ENCODE measurements at places on chromosomes 6 and 20.

DNA sequence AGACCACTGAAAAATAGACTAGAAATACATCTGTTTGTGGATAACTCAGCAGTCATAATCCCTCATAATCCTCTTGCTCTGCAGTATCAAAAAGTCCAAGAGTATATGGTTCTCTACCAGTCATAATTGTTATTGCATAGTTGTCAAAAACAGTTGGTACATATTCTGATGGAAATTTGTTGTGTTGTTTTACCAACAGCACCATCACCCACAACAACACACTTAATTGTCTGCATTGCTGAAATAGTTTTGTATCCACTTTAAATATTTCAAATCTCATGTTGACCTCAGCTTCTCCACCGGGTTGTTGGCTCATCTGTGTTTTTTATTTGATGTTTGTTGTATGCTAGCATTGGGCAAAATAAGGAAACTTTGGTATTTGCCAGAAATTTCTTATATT is 39.4 kb downstream of the ITCH start:
- DNase-seq, result no peak

DNA sequence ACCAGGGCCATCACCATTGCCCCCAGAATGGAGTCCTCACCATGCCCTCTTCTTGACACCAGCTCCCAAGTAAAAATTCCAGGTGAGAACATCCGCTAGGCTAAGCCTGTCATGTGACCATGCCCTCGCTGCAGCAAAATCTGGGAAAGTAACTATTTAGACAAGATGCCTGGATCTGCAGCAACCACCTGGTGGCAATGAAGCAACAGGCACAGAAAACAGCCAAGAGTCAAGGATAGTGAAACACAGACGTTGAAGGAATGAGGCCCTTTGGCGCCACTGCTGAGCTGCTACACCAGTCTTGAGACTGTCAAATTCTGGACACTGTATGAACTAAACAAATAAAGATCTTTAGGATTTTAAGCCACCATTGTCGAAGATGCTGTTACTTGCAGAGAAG is 30.1 kb upstream of the TGM6 start:
- DNase-seq, result no peak

- no peak for DNase-seq
Observed at GRCh38 chr6:76792394-76792793, 670.9 kb downstream of the HTR1B start.

DNA sequence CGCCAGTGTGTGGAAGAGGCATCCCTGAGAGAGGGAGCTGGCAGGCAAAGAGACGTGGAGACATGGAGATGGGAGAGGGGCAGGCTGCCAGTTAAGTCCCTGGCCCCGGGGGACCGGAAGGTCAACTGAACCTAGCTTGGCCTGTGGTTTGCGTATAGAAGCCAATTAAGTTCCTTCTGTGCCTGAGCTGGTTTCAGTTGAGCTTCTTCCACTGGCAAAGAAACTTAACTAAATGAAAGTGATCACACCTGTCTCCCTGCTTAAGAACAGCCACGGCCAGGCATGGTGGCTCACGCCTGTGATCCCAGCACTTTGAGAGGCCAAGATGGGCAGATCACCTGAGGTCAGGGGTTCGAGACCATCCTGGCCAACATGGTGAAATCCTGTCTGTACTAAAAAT is 26.7 kb upstream of the NNAT start:
- no peak for DNase-seq

- no peak for DNase-seq
Observed at GRCh38 chr6:34468378-34468892, 2.6 kb downstream of the PACSIN1 start.

- DNase-seq, result no peak
Observed at GRCh38 chr6:115220551-115221159, 840.0 kb downstream of the FRK start.

DNA sequence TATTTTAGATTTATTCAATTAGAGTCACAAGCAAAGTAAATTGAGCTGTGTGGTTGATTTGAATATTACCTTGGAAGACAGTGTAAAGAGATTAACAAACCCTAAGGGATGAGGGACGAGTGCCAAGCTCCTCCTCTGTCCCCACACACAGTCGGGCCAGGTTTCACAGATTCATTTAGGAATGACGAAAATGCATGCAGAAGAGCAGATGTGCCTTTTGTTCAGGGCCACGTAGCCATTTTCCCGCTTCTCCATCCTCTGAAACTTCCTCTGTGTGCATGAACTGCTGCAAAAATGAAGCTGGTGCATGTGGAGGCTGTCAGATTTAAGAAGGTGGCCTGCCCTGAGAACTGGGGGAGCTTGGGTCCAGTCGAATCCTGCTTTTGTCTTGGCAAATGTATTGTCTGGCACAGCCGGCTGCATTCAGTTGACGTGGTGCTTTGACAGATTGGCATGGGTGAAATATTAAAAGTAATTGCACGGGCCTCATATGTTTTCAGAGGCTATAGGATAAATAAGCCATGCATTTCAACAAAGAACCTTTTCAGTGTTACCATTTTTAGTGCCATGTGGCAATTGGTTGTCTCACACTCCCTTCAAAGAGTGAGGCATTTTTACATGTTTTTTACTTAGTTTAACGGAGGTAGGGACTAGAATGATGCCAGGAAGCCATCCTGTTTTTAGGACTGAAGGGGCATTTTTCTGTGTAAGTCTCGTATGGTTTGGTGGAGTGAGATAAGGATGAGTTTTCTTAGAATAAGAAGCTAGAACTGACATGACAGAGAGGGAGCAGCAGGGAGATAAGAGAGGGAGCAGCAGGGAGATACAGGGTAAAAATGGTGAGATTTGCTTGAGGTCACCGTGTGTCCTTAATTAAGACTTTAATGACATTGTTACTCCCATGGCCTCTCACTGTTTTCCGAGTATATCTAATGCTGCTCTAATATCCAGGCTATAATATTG is 361.1 kb downstream of the NRN1 start:
- DNase-seq, result no peak

DNA sequence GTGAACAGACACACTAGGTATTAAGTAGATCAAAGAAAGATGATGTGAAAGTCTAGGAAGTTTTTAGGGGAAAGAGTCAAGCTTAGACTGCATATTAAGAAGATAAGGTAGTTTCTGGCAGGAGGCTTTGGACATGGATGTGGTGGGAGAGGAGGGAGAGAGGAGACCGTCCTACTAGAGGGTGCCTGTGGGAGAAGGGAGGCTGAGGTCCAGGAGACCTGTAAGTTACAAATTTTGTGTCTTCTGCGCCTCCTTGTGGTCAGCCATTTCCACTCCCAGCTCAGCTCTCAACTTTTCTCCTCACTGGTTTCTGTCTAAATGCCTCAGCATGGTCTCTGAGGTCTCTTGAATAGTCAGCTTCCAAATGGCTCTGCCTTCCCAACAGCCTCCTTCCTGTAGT is 193.5 kb downstream of the UNC5CL start:
- DNase-seq, result peak; percentile 68

GRCh38 chr20:50470264-50470858 is 39.8 kb upstream of the PTPN1 start:
- no peak for DNase-seq

DNA sequence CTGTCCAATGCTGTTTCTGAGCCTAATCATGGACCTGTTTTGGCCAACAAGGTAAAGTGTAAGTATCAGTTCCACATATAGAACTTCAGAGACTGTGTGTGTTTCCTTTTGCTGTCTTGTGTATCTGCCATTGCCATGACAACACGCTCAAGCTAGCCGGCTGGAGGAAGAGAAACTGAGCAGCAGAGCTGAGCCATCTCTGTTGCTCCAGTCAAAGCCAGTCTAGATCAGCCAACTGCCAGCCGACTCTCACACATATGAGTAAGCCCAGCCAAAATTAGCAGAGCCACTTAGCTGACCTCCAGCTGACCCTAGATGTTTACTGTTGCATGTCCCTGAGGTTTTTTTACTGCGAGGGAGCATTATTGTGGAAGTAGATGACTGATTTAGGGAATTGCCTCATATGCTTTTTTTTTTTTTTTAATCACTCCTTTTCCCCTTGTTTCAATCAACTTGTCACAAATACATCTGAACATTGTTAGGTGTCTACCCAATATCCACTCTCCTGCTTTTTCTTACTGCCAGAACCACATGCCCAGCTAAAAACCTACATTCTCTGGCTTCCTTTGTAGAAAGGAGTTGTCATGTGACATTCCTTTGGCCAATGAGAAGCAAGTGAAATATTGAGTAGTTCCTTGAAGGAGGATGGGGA is 304.3 kb upstream of the SUPT3H start:
- DNase-seq, result no peak

GRCh38 chr6:52136934-52137467 is 49.2 kb upstream of the IL17A start:
- DNase-seq, result no peak

DNA sequence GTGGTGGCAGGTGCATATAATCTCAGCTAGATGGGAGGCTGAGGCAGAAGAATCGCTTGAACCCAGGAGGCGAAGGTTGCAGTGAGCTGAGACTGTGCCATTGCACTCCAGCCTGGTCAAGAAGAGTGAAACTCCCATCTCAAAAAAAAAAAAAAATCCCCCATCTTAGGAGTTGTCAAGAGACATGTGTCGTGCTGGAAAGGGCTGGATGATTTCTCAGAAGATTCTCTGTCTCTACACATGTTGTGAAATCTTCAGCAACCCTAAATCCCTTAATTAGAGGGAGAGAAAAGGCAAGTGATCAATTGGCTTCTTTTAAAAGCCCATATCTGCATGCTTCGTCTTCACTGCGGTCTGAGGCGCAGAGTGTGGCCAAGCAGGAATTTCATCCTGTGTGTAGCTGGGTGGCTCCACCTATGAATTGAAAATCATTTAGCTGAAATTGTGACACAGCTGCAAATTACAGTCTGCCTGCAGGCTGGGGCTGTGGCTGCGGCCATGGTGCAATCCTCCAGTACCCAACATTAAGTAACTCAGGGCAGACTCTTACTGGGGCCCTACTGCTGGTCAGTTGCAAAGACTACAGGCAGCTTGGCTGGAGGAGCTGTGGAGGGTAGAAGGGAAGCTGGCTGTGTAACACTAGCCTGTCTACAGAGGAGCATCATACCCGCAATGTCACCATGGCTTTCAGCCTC is 3.2 kb upstream of the TGM3 start:
- no peak for DNase-seq

DNA sequence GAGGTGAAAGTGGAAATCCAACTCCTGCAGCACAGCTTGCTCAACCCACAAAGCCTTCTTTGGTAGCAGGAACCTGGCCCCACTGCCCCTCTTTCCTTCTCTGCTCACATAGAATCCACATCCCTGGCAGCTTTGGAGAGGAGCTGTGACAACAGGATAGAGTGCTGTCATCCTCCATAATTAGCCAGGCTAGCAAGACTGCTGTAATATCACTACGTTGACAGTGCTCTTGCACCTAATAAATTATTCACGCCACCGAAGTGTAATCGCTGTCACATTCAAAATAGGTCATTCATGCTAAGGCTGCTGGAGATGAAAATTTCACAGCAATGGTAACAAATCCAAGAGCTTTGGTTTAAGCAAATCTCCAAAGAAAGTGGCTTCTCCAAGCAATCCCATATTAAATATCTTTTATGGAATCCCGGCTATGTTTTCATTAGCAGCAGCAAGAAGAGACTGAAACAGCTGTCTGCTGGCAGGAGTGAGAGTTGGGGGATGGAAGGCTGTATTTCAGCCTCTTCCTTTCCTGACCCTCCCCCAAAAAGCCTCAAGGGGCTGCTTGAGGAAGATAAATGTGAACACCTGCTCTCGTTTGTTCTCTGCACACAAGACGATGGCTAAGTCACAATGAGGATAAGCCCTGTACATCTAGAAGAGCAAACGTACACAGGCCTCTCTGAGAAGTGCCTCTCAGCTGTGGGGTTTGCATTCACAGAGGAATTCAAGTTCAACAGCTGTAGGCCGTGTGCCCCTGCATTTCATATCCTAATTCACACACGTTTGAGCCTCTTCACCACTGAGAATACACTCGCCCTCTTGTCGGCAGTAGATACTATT is 16.5 kb downstream of the RIPOR2 start:
- peak; percentile 98 for DNase-seq

GRCh38 chr6:12137480-12137879 is 125.4 kb downstream of the HIVEP1 start:
- DNase-seq, result no peak

DNA sequence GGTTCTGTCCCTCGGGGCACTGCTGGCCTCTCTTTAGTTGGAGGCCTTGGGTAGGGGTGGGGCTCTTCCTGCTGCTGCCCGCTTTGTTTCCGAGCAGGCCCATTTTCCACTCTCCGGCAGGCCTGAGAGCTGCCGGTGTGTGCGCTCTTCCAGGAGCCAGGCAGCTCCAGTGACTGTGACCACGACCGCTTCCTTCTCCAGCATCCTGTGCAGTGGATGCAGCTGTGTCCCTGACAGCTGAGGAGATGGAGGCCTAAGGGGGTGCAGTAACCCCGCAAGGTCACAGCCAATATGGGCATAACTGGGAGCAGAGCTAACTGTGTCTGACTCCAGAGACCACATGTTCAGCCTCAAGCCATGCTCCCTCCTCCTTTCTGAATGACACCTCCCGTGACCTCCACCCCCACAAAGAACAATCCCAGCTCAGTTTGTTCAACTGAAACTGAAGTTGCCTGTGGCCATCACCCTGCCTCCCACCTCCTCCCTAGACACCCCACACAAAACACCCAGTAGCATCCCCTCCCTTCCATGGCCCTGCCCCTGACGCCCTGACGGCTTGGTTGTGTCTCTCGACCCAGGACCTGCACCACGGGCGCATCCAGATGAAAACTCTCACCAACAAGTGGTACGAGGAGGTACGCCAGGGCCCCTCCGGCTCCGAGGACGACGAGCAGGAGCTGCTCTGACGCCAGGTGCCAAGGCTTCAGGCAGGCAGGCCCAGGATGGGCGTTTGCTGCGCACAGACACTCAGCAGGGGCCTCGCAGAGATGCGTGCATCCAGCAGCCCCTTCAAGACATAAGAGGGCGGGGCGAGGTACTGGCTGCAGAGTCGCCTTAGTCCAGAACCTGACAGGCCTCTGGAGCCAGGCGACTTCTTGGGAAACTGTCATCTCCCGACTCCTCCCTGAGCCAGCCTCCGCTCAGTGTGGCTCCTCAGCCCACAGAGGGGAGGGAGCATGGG is 27.8 kb downstream of the SPATA2 start:
- no peak for DNase-seq

DNA sequence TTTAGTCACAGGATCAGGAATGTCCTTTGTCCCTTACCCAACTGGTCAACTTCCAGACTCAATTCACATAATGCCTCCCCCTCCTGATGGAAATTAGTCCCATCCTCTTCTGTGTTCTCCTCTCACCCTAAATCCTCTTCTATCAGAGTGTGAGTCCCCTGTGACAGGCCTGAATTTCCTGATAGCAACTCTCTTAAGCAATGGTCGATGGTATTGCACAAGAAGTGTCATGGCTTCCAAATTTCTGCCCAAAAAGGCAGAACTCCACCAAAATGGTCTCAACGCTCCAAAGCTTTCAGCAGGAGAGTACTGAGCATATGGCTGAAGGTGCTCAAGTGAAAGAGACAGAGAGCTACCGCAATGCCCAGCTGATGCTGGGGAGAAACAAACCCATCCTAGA is 2.4 kb downstream of the PREP start:
- no peak for DNase-seq

GRCh38 chr20:19729672-19730071 is 28.4 kb upstream of the RIN2 start:
- DNase-seq, result no peak

DNA sequence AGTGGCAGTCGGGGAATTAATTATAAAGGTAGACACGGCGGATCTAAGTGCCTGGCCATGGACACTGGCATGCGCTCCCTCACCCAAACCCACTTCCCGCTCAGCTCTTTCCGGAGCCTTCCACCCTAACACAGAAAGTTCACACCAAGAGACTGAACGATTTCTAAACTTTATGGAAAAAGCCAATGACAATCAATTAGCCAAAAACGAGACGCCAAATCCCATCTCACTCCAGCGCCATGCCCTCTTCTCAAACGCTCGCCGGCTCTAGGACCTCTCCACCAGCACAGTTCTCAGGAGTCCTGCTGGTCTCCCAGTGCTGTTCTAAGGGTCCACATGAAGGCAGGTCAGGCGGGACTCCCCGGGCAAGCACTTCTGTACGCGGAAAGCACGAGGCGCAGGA is 641 bp downstream of the SF3B5 start:
- no peak for DNase-seq

All from NCI-H510A treated with DMSO at 0.1 percent for 48 hours (cell line).